Motor neuron (in vitro differentiated cells): ENCODE measurements at places on chromosomes 3 and 15.

DNA sequence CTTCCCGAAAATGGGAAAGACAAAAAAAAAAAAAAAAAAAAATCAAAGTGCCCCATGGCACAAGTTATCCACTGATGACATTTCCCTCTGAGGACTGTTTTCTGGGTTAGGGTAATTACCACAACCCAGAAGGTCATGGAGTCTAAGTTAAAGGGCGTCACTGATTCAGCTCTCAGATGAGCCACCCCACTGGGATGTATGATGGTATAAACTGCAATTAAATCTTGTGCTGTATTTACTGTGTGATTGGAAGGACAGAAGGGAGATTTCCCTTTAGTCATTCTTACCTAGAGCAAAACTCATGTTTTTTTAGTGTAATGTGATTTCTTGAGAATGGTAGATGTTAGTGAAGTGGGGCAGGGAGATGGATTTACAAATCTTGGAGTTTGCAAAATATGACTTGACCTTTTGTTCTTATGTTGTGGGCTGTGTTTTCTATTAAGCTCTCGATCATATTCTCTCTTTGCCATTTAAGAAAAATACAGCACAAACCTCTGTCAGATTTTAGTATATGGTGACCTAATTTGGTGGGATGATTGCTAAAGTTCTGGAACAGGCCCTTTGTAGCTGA, 244.2 kb downstream of the PTPRG start:
- no peak for ATAC-seq

DNA sequence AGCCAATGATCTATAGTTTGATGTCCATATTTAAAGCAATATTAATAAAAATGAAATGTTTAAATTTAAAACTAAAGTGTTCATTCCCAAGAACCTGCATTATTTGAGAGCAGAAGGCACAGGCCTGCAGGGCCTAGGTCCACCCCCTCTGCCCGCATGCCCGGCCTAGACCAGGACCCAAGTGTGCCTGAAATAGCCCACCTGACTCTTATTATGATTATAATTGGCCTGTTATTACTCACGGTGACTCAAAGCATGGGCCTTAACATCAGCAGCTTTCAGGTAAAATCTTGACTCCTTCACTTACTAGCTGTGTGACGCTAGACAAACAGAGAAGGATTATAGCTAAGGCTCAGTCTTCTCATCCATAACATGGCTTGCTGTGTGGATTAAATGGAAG, 128.8 kb downstream of the PLCL2 start:
- ATAC-seq: no peak

DNA sequence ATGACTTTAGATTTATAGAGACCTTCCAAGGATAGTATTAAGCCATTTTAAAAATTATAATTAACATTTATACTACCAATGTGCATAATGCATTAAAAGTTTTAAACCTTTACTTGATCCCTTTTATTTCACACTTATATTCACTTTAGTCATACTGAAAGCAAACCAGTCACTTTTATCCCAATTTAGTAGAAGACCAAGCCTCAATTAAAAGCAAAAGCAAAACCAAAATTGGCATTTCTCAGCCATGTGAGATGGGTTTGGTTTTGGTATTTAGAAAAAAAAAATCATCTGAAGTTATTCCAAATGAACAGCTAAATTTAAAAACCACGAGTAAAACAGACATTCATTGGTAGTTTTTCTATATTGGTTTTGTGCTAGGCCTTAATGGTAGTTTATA, 249.4 kb downstream of the LPP start:
- no peak for ATAC-seq

DNA sequence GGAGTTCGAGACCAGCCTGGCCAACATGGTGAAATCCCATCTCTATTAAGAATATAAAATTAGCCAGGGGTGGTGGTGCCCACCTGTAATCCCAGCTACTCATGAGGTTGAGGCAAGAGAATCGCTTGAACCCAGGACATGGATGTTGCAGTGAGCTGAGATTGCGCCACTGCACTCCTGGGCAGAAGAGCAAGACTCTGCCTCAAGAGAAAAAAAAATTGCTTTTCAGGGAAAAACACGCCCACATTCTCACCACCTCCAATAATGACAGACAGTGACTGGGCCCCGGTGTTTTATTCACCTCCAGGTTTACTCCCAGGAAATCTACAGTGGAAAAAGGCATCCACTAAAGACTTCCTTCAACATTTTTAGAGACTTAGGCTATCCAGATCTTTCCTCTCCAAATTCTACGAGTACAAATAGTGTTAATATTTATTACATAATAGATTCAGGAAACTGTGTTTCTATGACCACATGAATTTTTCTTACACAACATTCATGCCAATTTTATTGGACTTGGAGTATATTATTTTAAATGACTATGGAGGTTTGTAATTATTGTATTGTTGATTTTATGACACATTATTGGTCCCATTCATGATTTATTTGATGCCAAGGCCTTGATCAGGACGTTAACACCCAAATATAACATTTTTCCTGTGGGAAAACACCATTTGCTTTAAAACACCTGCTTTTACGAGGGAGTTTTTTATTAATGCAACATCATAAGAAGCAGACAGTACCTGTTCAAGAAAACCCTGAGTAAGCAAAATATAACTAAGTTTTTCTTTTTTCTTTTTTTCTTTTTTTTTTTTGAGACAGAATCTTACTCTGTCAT, 26.6 kb downstream of the IGF2BP2 start:
- ATAC-seq: no peak

DNA sequence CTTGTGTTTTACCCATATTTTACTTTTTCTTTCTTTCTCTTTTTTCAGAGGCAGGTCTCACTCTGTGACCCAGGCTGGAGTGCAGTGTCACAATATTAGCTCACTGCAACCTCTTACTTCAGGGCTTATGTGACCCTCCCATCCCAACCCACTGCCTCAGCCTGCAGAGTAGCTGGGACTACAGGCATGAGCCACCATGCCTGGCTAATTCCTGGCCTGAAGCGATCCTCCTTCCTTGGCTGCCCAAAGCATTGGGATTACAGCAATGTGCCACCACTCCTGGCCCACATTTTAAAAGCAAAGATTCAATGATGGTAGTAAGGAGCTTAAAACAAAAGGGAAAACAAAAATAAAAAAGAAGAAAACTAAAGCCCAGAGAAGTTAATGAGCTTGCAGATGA, 11.1 kb upstream of the CDV3 start:
- ATAC-seq: no peak

DNA sequence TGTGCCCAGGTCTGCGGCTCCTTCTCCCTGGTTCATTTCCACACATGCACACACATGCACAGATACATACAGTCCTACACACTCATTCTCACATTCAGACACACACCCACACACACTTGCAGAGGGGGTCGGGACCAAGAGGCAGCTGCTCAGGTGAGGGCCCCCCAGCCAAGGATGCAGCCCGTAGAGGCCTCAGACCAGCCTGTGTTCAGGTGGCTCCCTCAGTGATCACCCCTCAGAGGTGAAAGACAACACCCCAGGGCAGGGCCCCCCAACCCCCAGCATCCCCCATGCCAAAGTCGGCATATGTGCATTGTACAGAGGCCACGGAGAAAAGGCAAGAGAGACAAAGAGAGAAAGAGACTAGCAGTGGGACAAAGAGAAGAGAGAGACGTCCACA, 5.9 kb upstream of the CORO2B start:
- ATAC-seq: no peak

DNA sequence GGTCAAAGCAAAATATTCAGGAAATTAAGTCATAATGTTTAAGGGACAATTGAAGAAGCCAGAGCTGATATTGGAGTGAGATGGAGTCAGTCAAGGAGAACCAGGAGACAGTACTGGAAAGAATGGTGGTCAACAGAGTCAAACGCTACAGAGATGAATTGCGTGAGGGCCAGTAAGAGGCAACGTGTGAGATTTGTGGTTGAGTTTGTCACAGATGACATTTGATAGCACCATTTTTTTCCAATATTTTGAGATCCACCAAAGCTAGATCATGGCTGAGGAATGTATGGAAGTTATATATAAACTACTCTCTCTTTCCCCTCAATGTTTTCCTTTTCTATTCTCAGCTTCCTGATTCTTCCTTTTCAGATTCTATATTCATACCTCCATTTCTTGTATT, 375.1 kb upstream of the ROBO2 start:
- no peak for ATAC-seq

- no peak for ATAC-seq
These were observed 5.1 kb downstream of the MECOM start for GRCh38 chr3:169658311-169658931.

DNA sequence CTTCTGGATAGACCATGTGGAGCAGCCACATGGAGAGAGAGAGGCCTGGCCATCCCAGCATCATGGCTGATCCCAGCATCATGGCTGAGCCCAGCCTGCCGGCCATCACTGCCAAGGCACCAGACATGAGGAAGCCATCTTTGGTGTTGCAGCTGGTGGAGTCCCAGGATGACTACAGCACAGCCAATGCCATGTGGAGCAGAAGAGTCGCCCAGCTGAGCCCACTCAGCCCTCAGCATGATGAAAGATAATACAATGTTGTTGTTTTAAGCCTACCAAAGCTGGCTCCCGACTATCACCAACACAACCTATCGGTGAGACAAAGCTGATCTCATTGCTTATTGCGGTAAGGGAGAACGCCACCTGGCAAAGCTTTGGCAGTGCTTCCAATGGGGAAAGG, 18.4 kb downstream of the HES1 start:
- ATAC-seq: no peak

DNA sequence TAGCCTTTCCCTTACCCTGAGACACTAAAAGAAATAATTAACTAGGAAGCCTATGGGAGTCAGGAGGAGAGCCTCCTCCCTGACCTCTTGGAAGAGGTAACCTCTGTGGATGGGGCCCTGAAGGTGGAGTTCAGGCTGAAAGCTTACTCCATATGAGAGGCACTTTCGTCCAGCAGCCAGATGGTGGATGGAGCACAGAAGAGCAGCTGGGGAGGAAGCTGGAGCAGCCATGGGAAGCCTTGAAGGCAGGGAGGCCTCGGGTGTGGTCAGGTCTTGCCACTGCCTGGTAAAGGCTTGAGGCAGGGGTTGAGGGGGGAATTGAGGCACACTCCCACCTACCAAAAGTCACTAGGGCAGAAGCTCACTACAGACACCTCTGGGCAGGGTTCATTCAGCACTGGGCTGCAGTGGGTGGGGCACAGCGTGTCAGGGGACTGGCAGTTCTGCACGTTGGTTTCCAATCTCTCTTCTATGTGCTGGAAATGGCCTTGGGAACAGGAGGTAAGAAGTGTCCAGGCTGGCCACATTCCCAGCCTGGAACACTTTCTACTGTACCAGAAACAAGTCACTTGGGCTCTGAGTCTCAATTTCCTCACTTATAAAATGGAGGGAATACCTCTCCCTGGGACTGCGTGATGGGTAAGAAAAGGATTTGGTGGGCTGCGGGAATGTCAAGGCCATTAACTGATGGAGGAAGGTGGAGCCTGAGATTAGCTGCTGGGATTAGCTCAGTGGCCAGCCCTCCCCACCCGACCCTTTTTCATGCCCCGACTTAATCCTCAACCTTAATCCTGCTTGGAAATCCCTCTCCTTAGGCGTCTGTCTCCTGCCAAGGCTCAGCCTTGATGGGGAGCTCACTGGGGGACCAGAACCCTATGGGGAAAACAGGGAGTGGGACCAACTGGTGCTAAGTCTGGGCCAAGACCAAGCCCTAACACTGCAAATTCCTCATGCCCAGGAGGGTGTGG, 5.4 kb downstream of the PCBP4 start:
- ATAC-seq: no peak
